ENCODE measurements at places on chromosomes 13 and 19.

- no peak for DNase-seq
Measured at GRCh38 chr19:37979547-37980082, 72.6 kb downstream of the SIPA1L3 start.

DNA sequence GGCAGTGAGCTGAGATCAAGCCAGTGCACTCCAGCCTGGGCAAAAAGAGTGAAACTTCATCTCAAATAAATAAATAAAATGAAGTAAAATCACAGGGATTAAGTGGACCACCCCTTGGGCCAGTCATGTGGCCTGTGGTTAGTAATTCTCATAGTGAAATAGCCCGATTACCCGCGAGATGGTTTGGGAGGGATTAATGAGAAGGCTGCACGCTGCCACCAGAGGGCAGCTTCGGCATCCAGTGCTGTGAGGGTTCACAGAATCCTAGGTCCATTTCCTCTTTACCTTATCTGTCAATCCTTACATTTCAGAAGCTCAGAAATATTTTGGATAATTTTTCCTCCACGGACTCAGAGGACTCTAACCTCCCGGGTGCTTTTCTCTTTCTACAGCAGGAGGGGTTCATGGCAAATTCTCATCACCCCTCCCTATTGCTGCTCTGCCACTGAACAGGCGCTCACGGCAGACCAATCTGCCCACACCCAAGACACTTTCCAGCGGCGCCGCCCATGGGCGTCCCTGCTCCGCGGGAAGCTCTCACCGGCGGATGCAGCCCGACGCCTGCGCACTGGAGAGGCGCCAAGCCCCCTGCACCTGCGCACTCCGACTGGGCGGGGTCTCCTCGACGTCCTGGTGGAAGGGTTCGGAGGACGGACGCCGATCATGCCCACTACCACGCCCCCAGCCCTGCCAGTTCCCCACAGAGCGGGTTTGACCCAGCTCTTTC lies 11.0 kb downstream of the ZNF835 start:
- DNase-seq, result no peak

GRCh38 chr19:35136977-35137702 lies 1.5 kb upstream of the FXYD1 start:
- no peak for DNase-seq

DNA sequence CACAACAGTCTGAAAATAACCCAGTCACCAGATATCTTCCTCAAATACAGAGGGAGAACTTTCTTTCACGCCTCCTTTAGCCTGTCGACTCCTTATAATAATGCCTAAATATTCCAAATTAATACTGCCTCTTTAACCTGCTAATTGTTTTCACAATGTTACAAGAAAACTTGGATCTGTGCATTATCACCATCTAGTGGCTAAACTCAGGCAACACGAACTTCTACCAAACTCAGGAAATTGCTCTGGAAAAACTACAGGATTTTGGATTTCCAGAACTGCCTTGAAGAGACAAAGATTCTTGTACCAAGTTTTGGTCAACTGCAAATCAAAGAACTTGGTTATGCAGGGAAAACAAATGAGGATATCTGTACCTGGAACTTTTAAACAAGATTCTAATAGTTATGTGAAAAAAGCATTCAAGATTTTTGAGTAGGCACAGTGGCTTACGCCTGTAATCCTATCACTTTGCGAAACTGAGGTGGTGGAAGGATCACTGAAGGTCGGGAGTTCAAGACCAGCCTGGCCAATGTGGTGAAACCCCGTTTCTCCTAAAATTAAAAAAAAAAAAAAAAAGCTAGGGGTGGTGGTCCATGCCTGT lies 10.8 kb downstream of the CLN5 start:
- no peak for DNase-seq

DNA sequence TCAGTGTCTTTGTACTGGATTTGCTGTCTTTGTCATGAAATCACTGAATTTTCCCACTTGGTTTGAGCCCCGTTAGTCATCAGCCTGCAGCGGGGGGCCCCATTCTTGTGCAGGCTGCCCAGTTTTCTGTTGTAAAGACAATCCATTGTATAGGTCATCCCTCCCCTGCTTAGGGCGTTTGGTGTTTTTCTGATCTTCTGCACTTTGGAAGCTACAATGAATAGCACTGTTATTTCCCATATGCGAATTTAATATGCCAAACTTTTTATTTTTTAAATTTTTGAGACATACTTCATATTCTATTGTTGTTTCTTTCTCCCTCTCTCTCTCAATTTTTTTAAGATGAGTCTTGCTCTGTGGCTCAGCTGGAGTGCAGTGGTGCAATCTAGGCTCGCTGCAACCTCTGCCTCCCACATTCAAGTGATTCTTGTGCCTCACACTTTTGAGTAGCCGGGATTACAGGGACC lies 9.0 kb downstream of the SLC27A1 start:
- no peak for DNase-seq

GRCh38 chr19:50497022-50497405 lies 14.0 kb downstream of the JOSD2 start:
- DNase-seq, result no peak

GRCh38 chr19:48325265-48325910 lies at the start of gene EMP3:
Gene EMP3 (plus strand): TSS chr19:48325552. CDS start chr19:48326845, 1,293 bp downstream.
- DNase-seq, result peak; percentile 76

- DNase-seq, result no peak
Measured at GRCh38 chr19:3056417-3057088, 5.7 kb downstream of the TLE5 start.

DNA sequence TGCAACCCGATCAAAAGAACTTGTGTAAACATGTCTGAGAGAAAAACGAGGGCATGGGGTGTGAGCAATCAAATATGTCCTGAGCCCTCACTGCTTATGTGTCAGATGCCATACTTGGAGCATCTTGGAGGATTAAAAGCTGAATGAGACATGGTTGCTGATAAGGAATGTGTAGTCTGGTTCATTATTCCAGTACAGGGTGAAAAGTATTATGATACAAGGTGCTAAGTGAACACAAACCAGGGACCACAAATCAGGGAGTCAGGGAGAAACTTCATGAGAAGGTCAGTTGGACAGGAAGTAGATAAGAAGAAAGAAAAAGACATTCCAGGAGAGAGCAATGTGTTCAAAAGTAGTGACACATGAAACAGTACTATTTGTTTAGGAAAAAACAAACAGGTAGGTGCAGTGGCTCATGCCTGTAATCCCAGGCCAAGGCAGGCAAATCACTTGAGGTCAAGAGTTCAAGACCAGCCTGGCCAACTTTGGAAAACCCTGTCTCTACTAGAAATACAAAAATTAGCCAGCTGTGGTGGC lies 2.0 kb upstream of the RCBTB1 start:
- no peak for DNase-seq

- no peak for DNase-seq
Measured at GRCh38 chr13:38700051-38700450, 13.2 kb downstream of the FREM2 start.

GRCh38 chr13:50693727-50694126 lies 149.8 kb downstream of the DLEU7 start:
- no peak for DNase-seq

DNA sequence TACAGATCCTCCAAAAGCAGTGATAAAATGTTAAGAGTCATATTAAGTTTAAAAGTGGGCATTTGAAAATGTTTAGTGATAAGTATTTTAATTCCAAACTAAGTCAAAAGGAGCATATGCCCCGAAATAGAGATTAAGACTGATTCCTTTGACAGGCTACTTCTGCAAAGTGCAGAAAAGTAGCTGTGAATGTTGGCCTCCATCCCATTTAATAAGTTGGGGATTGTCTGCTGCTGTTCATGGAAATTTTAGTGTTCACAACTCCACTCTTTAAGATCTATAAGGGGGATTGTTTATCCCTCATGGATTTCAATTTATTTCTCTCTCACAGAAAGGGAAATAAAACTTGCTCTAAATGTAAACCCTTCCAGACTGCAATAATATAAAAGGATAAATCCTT lies 278.3 kb downstream of the KCTD12 start:
- DNase-seq, result no peak

- DNase-seq, result no peak
Measured at GRCh38 chr13:63288576-63288975, 1872.9 kb upstream of the PCDH20 start.

- DNase-seq, result no peak
Measured at GRCh38 chr13:42266473-42266872, 5.5 kb upstream of the AKAP11 start.

DNA sequence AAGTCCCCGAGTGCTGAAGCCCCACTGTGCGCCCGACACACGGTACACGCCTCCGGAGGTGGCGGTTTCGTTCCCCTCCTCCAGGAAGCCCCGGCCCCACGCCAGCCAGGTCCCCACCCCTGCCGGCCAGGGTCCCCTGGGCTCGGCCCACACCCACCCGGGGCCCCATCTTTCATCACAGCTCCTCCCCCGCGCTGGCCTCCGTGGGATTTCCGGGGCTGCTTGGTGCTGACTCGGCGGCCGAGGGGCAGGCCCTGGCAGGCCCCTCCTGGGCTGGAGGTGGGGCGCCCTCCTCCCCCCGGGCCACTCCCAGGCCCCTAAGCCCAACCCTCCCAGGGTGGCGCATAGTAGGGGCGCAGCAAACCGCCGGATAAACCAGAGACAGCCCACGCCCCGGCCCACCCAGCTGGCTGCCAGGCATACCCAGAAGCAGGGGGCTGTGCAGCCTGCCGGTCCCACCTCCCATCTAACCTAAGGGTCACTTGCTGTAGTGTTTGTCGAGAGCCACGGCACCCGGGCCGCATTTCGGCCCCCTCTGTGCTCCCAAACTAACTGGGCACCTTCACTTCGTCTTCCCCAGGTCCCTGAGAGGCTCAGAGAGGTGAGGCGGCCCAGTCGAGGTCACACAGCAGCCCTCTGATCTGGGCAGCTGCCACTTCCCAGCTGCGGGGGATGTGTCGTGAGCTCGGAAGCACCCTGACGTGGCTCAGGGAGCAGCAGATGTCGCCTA lies 6.6 kb downstream of the ZBTB7A start:
- DNase-seq, result peak; percentile 58

DNA sequence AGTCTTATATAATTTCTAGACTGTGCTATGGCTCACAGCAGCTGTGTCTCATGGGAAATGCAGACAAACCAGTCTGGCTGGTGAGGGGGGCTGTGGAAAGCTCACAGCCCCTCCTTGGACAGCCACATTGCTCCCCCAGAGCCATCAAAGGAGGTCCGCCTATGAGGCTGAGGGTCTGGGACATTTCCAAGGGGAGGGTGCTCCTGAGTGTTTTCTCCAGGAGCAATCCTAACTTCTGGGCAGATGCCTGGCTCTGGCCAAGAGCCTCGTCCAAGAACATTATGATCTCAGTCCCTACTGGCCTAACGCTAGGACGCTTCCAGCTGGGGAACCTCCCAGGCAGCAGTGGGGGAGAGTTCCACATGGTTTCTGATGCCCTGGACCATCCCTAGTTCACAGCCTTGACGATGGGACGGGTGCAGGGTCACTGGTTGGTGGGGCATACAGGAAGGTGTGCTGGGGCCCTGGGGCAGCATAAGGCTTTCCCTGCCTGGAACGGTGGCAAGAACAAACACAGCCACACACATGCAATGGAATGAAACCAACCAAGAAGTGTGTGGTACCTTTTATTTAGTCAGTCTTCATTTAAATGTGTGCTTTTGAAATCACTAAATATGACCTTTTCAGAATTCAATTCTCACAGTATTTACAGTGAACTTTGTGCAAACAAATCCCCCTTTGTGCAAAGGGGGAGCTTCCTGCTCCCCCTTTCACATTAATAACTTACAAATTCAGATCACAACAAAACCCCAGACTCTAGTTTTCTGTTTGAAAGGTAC lies 60.6 kb downstream of the CDADC1 start:
- DNase-seq, result no peak

DNA sequence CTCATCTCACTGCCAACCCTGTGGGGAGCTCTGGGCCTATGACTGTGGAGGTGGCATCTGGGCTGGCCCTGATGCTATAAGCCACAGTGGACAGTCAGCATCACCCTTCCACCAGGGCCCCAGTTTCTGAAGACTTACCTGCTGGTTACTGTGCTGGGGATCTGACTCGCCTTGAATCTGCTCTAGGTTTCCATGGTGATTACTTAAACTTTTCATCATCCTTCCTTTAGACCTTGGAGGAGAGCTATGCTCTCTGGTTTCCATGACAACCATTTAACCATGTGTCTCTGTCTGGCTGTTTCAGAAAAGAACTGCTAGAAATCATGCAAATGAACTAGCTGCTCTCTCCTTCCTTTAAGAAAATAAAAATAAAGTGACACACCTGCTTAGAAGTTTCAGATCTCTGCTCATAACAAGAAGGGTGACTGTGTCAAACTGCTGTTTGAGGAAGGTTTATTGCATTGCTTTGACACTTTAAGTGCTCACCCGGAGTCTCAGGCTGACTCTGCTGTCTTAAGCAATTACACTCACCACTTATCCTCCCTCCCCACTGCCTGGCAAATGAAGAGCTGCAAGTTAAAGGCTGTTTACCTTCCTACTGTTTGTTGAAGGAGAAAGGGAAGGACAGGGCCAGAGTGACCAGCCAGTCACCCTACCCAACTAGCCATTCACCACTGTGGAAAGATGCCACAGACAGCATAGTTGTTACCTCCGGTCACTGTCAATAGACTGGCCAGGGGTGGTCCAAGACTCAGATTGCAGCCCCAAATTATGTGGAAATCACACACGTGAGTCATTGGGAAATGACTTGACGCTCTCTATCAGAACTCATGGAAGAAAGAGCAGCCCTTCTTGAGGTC lies 87.6 kb downstream of the HSPH1 start:
- DNase-seq, result no peak

GRCh38 chr19:7450243-7451223 lies 38.3 kb downstream of the PEX11G start:
- DNase-seq, result no peak

- no peak for DNase-seq
Measured at GRCh38 chr19:47370045-47370611, 21.0 kb downstream of the DHX34 start.

DNA sequence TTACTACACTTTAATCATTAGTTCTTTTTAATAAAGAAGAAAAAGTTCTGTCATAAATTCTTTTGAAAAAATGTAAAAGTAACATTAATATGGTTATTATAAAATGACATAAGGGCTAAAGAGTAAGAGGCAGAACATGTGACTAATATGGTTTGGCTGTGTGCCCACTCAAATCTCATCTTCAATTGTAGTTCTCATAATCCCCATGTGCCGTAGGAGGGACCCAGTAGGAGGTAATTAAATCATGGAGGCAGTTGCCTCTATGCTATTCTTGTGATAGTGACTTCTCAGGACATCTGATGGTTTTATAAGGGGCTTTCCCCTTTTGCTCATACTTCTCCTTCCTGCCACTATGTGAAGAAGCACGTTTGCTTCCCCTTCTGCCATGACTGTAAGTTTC lies 104.5 kb downstream of the UGGT2 start:
- no peak for DNase-seq

GRCh38 chr13:43915451-43915850 lies 35.7 kb downstream of the LACC1 start:
- no peak for DNase-seq

DNA sequence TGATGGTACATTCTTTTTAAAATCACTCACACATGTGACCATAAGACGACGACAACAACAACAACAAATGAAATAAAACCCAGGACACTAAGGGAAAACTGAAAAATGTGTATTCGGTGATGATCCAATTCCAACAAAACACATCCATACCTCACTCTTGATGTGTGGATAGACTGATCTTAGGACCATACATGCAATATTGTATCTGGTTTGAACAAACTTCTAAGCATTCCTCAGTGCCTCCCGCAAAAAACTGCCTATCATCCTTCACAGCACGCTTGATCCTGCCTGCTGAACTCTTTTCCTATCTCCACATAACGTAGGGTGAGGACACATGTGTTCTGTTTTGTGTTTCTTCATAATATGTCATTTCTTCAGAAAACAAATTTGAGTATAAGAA lies 415.2 kb downstream of the KCTD12 start:
- DNase-seq, result no peak

- peak; percentile 61 for DNase-seq
Measured at GRCh38 chr19:55605637-55606470, at the start of gene ZNF865. Gene ZNF865 (plus strand): TSS chr19:55605647. CDS start chr19:55613619, 7,972 bp downstream.

GRCh38 chr13:41345914-41346589 lies 35.0 kb downstream of the NAA16 start:
- no peak for DNase-seq

GRCh38 chr13:25943658-25944057 lies 108.2 kb downstream of the SHISA2 start:
- DNase-seq, result no peak

Data from activated T-helper 9 cell treated with anti-CD3 and anti-CD28 coated beads, Interleukin-2, amount 50 U/mL, for 16 hours (primary cell).